ENCODE measurements at places on chromosomes 4 and X.
A peak's percentile ranks its signal among the peaks of the same experiment; 100 is the strongest.

DNA sequence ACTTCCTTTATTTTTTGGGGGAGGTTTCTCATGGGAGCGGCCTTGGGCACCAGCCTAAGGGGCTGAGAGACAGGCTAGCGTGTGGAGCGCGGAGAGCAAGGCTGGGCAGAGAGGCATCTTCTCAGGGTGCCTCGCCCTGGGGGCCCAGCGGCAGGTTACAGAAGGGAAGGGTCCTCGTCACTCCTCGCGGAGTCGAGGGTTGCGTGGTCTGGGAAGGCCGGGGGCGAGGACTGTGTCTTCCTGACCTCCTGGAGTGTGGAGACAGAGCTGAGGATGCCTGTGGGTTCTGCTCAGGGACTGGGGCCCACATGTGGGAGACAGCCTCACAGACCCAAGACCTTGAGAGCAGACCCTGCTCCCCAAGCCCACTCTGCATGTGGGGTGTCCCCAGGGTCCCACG, 79.6 kb upstream of the LRPAP1 start:
- DNase-seq, result no peak
- no peak overlapping the region for H3K27ac ChIP-seq
- no peaks in the 10 kb centered on the region for H3K4me1 ChIP-seq
- no peaks in the 10 kb centered on the region for H3K27me3 ChIP-seq
- H3K4me3 ChIP-seq, result no peak overlapping the region
- H3K36me3 ChIP-seq, result no peaks in the 10 kb centered on the region

- no peak overlapping the region for H3K4me3 ChIP-seq
- no peaks in the 10 kb centered on the region for H3K4me1 ChIP-seq
- no peaks in the 10 kb centered on the region for H3K27me3 ChIP-seq
- DNase-seq, result no peak
Measured at GRCh38 chr4:15673337-15673736, 8.3 kb upstream of the FAM200B start.

DNA sequence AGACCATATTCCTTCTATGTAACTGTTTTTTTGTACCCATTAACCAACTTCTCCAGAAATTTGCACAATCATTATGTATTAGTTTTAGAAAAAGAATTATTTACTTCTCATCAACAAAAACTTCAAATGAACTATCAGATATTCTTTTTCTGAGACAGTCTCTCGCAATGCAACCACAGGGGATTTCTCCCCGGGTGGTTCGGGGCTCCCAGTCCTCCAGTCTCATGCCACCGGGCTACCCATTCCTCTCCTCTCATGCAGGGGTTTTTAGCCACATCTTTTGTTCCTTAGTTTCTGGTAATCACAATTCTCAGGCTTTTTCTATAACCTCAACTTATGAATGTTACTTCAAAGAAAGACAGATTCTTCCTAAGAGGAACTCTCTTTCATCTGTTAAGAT, 46.6 kb upstream of the CLNK start:
- no peaks in the 10 kb centered on the region for H3K4me1 ChIP-seq
- no peaks in the 10 kb centered on the region for H3K27me3 ChIP-seq

GRCh38 chr4:108030332-108030731, 40.6 kb downstream of the HADH start:
- H3K4me1 ChIP-seq, result peaks cover 17% of the 10 kb centered on the region
- peak; percentile 44 for DNase-seq
- H3K27me3 ChIP-seq, result no peaks in the 10 kb centered on the region
- no peak overlapping the region for H3K4me3 ChIP-seq
- no peaks in the 10 kb centered on the region for H3K36me3 ChIP-seq
- no peak overlapping the region for H3K27ac ChIP-seq

GRCh38 chr4:101941816-101942358, 151.4 kb downstream of the BANK1 start:
- DNase-seq, result no peak
- H3K27ac ChIP-seq, result no peak overlapping the region
- no peak overlapping the region for H3K4me3 ChIP-seq
- no peaks in the 10 kb centered on the region for H3K4me1 ChIP-seq
- H3K27me3 ChIP-seq, result no peaks in the 10 kb centered on the region
- no peaks in the 10 kb centered on the region for H3K36me3 ChIP-seq

DNA sequence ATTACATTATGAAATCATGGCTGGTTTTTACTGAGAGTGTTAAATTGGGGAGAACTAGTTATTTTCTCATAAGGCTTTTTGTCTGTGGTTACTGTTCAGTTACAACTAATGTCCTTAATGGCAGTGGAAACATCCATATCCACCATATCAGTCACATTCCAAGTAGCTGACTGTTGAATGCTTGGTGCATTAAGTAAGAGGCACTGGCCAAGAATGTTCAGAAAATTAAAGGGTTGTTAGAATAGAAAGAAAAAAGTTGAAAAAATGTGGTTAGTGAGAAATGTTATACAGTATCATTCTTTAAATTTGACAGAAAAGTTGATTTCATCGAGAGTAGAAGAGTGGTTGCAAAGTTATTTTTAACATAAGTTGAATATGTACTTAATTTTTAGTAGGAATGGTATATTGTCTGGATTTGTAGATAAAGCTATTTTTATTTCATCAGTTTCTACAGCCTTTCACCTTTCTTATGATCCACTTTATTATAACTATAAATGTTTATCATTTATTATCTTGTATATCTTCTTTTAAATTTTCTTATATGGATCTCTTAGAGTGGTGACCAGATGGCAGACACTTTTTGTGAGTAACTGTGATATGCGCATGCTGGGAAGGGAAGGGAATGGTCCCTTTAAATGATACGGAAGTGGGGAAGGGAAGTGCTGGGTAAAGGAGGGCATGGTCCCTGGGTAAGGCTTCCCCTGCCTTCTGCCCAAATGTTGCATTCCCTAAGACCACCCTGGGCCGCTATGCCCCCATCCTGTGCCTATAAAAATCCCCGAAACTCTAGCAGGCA, 2407.1 kb downstream of the ARAP2 start:
- H3K4me3 ChIP-seq, result no peak overlapping the region
- DNase-seq, result no peak
- H3K36me3 ChIP-seq, result no peaks in the 10 kb centered on the region
- no peaks in the 10 kb centered on the region for H3K4me1 ChIP-seq

DNA sequence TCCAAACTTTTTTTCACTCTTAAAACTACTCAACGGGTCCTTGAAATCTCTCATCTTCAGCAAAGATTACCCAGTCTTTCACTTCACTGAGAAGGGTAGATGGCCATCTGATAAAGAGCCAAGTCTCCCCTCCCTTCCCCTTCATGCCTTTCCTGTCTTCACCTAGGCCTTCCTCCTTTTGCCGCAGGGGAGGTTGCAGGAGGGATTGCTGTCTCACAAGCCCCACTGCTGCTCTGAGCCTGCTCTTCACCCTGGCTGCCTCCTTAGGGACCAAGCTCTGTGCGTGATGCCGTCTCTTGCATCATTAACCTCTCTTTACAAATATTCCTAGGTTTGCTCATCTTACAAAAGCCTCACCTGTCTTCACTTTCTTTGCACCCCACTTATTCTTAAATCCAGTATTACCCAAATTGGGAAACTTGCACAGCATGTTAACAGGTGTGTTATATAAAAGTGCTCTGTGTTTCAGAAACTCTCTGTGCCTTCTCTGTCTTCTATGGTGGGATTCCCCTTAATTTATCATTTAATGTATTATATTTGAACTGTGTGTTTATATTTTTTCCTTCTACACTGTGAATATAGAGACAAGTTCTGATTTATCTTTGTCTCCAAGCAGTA, 3.8 kb downstream of the ZFX start:
- peaks cover 20% of the 10 kb centered on the region for H3K4me1 ChIP-seq
- H3K36me3 ChIP-seq, result peaks cover 4% of the 10 kb centered on the region
- DNase-seq, result peak; percentile 2
- no peaks in the 10 kb centered on the region for H3K27me3 ChIP-seq

DNA sequence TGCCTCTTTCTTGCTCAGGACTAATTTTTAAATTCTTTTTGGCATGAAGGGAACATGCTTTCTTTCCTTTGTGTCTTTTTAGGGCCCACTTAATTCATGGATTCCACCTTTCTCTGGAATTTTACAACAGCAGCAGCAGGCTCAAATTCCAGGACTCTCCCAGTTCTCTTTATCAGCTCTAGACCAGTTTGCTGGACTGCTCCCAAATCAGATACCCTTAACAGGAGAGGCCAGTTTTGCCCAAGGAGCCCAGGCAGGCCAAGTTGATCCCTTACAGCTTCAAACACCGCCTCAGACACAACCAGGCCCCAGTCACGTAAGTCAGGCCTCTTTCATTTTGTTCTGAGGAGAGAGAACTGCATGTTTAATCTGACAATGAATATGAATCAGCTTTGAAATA, 2.3 kb downstream of the ODAM start:
- no peaks in the 10 kb centered on the region for H3K36me3 ChIP-seq
- H3K27ac ChIP-seq, result no peak overlapping the region
- no peak for DNase-seq

DNA sequence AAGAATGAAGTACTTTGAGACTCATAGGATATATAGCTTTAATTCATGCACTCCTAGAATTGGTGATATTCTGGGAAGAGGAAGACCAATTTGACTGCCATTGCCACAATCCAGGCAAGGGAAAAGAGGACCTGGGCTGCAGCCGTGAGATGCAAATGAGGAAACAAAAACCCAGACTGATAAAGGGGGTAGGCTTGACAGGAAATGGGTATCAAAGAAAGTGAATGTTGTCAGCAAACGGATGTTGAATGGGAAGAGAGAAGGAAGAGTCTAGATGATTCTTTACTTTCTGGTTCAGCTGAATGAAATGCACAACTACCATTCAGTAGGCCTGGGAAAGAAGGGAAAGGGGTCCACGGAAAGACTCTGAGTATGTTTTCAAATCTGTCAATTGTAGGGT, 17.1 kb upstream of the ARHGEF6 start:
- H3K4me3 ChIP-seq, result no peak overlapping the region
- no peaks in the 10 kb centered on the region for H3K36me3 ChIP-seq
- DNase-seq, result no peak
- no peaks in the 10 kb centered on the region for H3K27me3 ChIP-seq
- H3K4me1 ChIP-seq, result no peaks in the 10 kb centered on the region

DNA sequence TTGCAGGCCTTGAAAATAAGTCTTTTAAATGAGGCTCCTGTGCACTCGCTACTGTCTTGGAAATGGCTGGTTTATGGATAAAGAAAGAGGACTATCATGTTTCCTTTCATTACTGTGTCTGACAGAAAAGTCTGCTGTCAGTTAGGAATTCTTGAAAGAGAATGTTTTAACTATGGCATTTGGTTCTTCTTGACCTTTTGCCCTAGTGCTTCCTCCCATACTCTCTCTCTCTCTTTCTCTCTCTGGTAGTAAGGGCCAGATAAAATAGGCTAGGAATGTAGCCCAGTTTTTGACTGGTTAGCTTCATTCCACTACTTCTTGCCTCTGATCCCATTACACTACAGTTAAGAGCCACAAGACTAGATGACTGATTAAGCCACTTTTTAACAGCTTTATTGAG, 29.8 kb downstream of the YY2 start:
- DNase-seq, result no peak
- no peak overlapping the region for H3K27ac ChIP-seq
- no peaks in the 10 kb centered on the region for H3K27me3 ChIP-seq

DNA sequence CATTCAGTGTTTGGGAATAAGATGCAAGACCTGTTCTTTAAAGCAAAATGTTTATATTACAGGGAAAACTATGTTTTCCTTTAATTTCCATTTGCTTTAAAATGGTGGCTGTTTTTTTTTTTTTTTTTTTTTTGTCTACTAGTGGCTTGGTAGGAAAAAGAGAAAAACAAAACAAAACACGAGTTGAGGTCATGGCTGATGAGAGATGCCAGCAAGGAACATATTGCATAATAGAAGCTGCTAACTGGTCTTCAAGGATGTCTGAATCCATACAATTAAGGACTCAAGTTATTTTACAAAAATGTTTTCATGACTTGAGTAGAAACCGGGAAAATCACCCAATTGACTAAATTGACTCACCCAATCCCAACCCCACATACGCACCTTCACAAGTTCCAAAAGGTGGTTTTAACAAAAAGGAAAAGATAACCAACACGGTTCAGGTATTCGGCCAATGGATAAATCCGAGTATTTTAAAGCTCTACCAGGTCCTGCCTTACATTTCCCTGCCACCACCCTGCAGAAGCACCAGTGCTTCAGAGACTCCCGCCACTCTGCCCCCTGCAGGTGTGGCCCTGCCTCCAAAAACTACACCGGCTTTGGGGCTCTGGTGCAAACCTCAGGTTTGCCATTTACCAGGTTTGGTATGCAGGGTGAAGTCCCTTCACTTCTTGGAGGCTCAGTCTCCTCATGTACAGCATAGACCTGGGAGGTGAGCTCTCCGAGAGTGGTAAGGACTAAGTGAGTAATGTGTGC, 27.1 kb downstream of the PIR start:
- H3K4me1 ChIP-seq, result no peaks in the 10 kb centered on the region
- no peaks in the 10 kb centered on the region for H3K36me3 ChIP-seq
- no peaks in the 10 kb centered on the region for H3K27me3 ChIP-seq
- no peak for DNase-seq

DNA sequence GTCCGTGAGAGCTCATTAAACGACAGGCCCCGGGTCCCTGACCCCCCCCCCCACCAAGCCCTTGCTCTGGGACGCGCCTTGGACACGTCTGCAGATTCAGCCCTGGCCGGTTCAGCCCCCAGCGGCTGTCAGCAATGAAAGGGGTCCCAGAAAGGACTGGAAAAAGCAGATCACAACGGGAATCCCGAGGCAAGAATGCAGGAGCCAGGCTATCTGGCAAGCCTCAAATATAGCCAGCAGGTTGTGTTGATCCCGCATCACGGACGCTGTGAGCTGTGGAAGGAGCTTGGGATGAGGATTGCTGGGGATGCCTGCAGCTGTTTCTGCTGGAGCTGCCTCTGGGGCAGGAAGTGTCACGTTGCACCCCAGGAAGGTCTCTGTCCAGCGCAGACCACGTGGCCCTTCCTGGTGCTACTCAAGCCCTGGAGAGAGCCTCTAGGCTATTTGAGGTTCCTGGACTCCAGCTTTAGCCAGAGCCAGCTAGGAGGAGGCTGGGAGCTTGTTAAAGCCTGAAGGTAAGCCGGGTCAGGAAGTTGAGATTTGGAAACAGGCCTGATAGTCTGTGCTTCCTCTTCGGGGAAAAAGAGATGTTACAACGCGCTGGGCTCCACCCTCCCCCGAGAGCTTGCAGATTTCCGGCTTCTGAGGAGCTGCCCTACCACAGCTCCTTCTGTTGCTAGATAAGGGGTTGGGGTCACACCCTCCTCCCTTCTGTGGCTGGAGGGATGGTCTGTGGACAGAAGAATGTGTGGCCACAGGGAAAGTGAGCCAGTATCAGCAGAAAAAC, 19.3 kb upstream of the CSF2RA start:
- no peaks in the 10 kb centered on the region for H3K27me3 ChIP-seq
- H3K4me3 ChIP-seq, result peak overlapping the region; percentile 35
- H3K4me1 ChIP-seq, result peaks cover 10% of the 10 kb centered on the region
- H3K36me3 ChIP-seq, result no peaks in the 10 kb centered on the region
- DNase-seq, result no peak

- H3K36me3 ChIP-seq, result no peaks in the 10 kb centered on the region
- no peak for DNase-seq
- H3K27me3 ChIP-seq, result no peaks in the 10 kb centered on the region
- no peaks in the 10 kb centered on the region for H3K4me1 ChIP-seq
- H3K4me3 ChIP-seq, result no peak overlapping the region
- no peak overlapping the region for H3K27ac ChIP-seq
Measured at GRCh38 chr4:135357091-135357490, 1155.5 kb upstream of the PABPC4L start.
